ENCODE measurements at places on chromosomes 16 and 17.

- H3K36me3 ChIP-seq: peaks cover 14% of the 10 kb centered on the region
- H3K27me3 ChIP-seq: no peaks in the 10 kb centered on the region
- DNase-seq: peak; percentile 47
- peak overlapping the region; percentile 96 for H3K4me3 ChIP-seq
Measured at GRCh38 chr17:63696381-63696961, 3.5 kb downstream of the LIMD2 start.

- H3K4me1 ChIP-seq: peaks cover 27% of the 10 kb centered on the region
- H3K36me3 ChIP-seq: no peaks in the 10 kb centered on the region
- peak overlapping the region; percentile 74 for H3K4me3 ChIP-seq
- peaks cover 13% of the 10 kb centered on the region for H3K27me3 ChIP-seq
- H3K27ac ChIP-seq: peak overlapping the region; percentile 85
Measured at GRCh38 chr17:76139801-76140660, 1.0 kb downstream of the FOXJ1 start.

- H3K4me1 ChIP-seq: peaks cover 5% of the 10 kb centered on the region
- peak; percentile 82 for DNase-seq
- no peaks in the 10 kb centered on the region for H3K36me3 ChIP-seq
- H3K4me3 ChIP-seq: no peak overlapping the region
- no peak overlapping the region for H3K27ac ChIP-seq
Measured at GRCh38 chr17:27381007-27381501, 75.2 kb upstream of the KSR1 start.

GRCh38 chr17:70251706-70252105 is 82.4 kb downstream of the KCNJ2 start:
- no peaks in the 10 kb centered on the region for H3K4me1 ChIP-seq
- no peaks in the 10 kb centered on the region for H3K36me3 ChIP-seq
- no peak overlapping the region for H3K4me3 ChIP-seq

DNA sequence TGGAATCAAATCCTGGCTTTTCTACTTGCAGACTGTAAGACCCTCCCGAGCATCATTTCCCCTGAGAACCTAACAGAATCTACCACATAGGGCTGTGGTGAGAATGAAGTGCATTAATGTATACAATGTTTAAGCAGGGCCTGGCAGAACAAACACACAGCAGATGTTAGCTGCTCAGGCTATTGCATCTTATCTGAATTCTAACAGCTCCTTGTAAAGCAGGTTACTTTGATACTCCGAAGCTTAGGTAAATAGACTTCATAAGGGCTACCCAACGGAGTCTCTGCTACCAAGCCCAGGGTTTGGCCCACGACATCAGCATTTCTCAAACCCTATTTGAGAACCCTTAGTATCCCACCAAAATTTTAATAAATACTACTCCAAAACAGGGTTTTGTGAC is 24.4 kb upstream of the NOS2 start:
- no peak overlapping the region for H3K4me3 ChIP-seq
- H3K27me3 ChIP-seq: peaks cover 4% of the 10 kb centered on the region
- peaks cover 3% of the 10 kb centered on the region for H3K36me3 ChIP-seq

GRCh38 chr16:66146798-66147197 is 219.7 kb upstream of the CDH5 start:
- H3K36me3 ChIP-seq: no peaks in the 10 kb centered on the region
- H3K27ac ChIP-seq: no peak overlapping the region
- H3K4me3 ChIP-seq: no peak overlapping the region
- H3K4me1 ChIP-seq: peaks cover 10% of the 10 kb centered on the region
- DNase-seq: no peak
- H3K27me3 ChIP-seq: peaks cover 9% of the 10 kb centered on the region

GRCh38 chr17:8708025-8708461 is 36.6 kb downstream of the CCDC42 start:
- no peak overlapping the region for H3K4me3 ChIP-seq
- H3K27me3 ChIP-seq: peaks cover 30% of the 10 kb centered on the region
- H3K27ac ChIP-seq: no peak overlapping the region
- H3K36me3 ChIP-seq: no peaks in the 10 kb centered on the region

- no peak overlapping the region for H3K27ac ChIP-seq
- H3K27me3 ChIP-seq: no peaks in the 10 kb centered on the region
- peaks cover 17% of the 10 kb centered on the region for H3K36me3 ChIP-seq
- DNase-seq: no peak
Measured at GRCh38 chr16:30744183-30744582, 4.0 kb upstream of the PHKG2 start.

- no peak overlapping the region for H3K4me3 ChIP-seq
- DNase-seq: no peak
- no peaks in the 10 kb centered on the region for H3K4me1 ChIP-seq
- H3K27me3 ChIP-seq: no peaks in the 10 kb centered on the region
- H3K27ac ChIP-seq: no peak overlapping the region
- no peaks in the 10 kb centered on the region for H3K36me3 ChIP-seq
Measured at GRCh38 chr16:52309446-52310416, 237.2 kb downstream of the TOX3 start.

- no peak overlapping the region for H3K27ac ChIP-seq
- no peak for DNase-seq
- peaks cover 3% of the 10 kb centered on the region for H3K27me3 ChIP-seq
- H3K4me3 ChIP-seq: no peak overlapping the region
Measured at GRCh38 chr17:32124985-32125847, 17.1 kb upstream of the RHOT1 start.

GRCh38 chr17:75160211-75160610 is 5.9 kb upstream of the JPT1 start:
- H3K4me1 ChIP-seq: no peaks in the 10 kb centered on the region
- DNase-seq: no peak
- H3K27me3 ChIP-seq: no peaks in the 10 kb centered on the region
- no peak overlapping the region for H3K4me3 ChIP-seq
- H3K36me3 ChIP-seq: no peaks in the 10 kb centered on the region

DNA sequence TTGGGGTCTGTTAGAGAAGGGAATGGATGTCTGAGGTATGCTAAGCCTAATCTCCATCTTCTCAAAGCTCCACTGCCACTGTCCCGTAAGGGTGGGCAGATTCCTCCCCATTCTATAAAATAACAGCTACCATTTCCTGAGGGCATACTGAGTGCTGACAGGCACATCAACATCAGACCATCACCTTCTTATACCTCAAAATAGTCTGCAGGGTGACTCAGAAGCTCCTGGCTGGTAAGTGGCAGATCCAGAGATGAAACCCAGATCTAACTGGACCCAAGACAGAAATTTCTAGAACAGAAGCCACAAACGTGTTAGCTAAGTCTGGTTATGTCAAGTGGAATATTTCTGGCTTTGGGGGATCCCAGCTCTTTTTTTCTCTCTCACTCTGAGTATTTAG is 548.0 kb downstream of the WWOX start:
- no peak overlapping the region for H3K27ac ChIP-seq
- peaks cover 4% of the 10 kb centered on the region for H3K36me3 ChIP-seq
- DNase-seq: no peak
- H3K27me3 ChIP-seq: no peaks in the 10 kb centered on the region
- H3K4me3 ChIP-seq: no peak overlapping the region

DNA sequence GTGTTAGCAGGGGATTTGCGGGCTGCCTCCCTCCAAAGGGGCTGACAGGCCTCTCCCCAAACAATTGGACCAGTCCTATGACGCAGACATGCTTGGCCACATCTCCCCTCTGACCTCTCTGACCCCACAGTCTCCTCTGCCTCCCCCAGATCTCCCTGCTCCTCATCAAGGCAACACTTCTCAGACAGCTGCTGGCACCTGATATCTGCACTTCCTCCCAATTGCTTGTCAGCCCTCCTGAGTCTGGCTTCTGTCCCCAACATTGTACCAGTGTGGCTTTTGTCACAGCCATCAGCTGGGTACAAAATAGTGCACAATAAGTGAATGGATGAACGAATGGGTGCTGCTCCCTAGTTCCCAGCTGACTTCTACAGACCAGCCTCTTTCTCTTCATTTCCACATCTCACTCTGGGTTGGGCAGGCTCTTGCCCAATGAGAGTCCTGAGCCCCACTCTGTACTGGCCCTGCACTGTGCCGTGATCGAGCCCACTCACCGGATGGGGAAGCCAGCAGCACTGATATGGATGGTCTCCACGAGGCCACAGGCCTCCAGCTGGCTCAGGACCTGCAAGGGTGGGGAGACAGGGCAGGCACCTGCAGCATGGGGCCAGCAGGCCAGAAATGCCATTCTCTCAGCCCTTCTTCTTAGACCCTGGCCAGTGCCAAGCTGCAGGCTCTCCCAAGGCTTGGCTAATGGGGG is 17.1 kb downstream of the ZNHIT3 start:
- no peak for DNase-seq
- H3K4me3 ChIP-seq: no peak overlapping the region
- H3K27ac ChIP-seq: no peak overlapping the region
- no peaks in the 10 kb centered on the region for H3K4me1 ChIP-seq
- H3K36me3 ChIP-seq: peaks cover 8% of the 10 kb centered on the region

- no peak overlapping the region for H3K27ac ChIP-seq
- H3K4me3 ChIP-seq: no peak overlapping the region
- peaks cover 7% of the 10 kb centered on the region for H3K36me3 ChIP-seq
- DNase-seq: no peak
- peaks cover 41% of the 10 kb centered on the region for H3K4me1 ChIP-seq
- no peaks in the 10 kb centered on the region for H3K27me3 ChIP-seq
Measured at GRCh38 chr17:44118427-44119050, 4.9 kb downstream of the HDAC5 start.

DNA sequence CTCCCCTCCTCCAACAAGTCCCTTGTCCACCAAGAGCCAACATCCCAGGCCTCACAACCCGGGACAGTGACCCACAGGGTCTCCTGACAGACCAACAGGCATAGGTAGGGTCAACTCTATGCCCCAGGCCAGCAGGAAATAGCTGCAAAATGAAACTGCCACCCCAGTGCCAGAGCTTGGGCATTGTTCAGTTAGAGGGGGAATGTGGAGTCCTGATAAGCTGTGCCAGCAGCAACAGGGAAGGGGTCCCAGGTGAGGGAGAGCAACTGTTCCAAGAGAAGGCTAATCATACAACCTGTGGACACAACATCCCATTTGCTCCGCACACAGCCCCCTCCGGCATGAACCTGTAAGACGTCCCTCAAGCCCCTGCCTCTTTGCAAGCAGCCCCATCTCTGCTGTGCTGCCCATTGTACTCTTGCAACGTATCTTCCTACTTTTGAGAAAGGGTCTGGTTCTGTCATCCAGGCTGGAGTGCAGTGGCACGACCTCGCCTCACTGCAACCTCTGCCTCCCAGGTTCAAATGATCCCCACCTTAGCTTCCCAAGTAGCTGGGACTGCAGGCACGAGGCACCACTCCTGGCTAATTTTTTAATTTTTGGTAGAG is 17.2 kb downstream of the CTRB2 start:
- peaks cover 23% of the 10 kb centered on the region for H3K27me3 ChIP-seq
- H3K27ac ChIP-seq: no peak overlapping the region
- peaks cover 3% of the 10 kb centered on the region for H3K36me3 ChIP-seq
- no peak overlapping the region for H3K4me3 ChIP-seq
- H3K4me1 ChIP-seq: no peaks in the 10 kb centered on the region

DNA sequence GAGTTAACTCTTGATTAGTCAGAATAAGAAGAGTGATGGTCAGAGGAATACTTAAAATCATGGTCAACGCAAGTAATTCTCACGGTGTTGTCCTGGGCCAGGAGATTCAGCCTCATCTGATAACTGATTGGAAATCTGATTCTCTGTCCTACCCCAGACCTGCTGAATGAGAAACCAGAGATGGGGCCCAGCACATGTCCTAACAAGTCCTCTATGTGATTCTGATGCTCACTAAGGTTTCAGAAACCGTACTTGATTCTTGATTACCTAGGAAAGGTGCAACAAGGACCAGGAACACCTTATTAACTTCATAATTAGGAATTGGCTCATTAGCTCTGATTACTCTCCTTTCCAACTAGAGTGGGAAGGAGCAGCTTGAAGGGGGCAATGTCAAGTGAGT is 44.5 kb downstream of the ANKFY1 start:
- no peak overlapping the region for H3K4me3 ChIP-seq
- H3K4me1 ChIP-seq: peaks cover 6% of the 10 kb centered on the region
- no peak overlapping the region for H3K27ac ChIP-seq

DNA sequence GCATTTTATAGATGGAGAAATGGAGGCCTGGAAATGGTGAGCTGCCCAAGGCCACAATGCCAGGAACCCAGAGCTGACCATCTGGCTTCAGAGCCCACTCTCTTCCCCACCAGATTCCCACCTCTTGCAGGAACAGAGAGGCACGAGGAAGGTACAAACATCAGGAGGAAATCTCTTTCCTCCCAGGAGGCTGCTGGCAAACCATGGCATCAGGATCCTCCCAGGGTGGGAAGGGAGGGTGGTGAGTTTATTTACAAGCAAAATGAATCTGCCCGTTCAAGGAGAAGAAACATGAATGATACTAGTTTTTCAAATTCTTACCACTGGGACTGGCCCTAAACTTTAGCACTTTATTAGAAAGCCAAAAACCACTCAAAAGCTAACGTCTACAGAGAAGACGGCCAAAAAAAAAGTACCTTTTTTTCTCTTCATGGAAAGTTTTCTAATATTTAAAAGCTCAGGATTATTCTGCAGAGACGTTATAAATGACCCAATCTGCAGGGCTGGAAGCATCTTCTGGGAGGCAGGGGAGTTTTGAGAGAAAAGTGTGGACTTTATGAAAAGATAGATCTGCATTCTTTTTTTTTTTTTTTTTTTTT is 79.1 kb downstream of the NXN start:
- H3K36me3 ChIP-seq: no peaks in the 10 kb centered on the region
- no peak overlapping the region for H3K27ac ChIP-seq
- no peaks in the 10 kb centered on the region for H3K4me1 ChIP-seq
- H3K27me3 ChIP-seq: peaks cover 20% of the 10 kb centered on the region
- no peak for DNase-seq

DNA sequence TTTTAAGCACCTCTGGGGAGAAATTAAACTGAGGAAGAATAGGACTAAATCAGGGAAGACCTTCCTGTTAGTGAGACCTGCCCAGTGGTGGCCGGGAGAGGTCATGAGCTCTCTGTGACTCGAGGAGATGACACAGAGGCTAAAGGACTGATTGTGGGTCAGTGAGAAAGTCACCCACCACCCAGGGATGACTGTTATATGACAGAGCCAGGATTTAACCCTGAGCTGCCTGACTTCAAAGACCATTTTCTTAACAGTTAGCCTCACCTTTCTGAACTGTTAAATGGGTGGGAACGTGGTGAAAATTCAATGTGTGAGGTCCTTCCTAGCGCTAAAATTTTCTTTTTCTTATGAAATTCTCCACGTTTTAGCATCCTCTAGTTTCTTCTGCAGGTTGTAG is 72.5 kb downstream of the WSB1 start:
- no peak overlapping the region for H3K4me3 ChIP-seq
- no peaks in the 10 kb centered on the region for H3K27me3 ChIP-seq
- peaks cover 9% of the 10 kb centered on the region for H3K36me3 ChIP-seq

DNA sequence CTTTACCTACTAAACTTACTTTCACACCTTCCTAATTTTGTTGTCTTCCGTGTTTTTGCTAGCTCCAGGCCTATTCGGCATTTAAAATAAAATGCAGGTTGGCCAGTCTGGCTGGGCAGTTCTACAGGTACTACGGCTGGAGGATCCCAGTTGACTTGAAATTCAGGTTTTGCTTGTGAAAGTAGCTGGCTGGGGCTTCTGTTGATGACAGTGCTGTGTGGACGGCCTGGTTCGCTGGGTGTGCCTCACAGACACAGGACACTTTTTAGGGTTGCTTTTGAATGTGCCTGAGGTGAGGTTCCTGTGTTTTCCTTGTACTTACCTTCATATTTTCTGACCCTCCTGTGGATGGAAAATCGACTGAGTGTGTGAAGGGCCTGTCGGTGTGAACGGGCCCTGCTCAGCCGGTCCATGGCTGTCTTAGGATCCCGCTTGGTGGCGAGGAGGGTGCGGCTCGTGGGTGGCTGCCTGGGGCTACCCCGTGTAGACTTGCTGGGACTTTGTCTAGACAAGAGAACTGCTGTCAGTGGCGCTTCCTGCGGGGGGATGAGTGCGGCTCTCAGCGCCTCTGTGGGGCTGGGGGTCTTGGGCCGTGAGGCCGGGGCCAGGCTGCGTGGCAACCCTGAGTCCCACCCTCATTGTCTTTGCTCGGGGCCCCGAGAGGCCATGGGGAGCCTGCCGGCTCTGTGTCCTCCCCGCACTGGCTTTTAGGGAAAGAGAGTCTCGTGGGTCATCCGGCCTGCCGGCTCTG is 18.7 kb upstream of the ZNF750 start:
- no peaks in the 10 kb centered on the region for H3K27me3 ChIP-seq
- peaks cover 14% of the 10 kb centered on the region for H3K36me3 ChIP-seq
- no peak overlapping the region for H3K4me3 ChIP-seq
- H3K4me1 ChIP-seq: peaks cover 19% of the 10 kb centered on the region

All from memory B cell (primary cell).